ENCODE measurements at places on chromosomes 13 and 19.

GRCh38 chr13:44092078-44092970 lies 212.6 kb downstream of the LACC1 start:
- no peak for DNase-seq

- no peak for DNase-seq
Measured at GRCh38 chr13:106491928-106492587, 43.4 kb downstream of the EFNB2 start.

DNA sequence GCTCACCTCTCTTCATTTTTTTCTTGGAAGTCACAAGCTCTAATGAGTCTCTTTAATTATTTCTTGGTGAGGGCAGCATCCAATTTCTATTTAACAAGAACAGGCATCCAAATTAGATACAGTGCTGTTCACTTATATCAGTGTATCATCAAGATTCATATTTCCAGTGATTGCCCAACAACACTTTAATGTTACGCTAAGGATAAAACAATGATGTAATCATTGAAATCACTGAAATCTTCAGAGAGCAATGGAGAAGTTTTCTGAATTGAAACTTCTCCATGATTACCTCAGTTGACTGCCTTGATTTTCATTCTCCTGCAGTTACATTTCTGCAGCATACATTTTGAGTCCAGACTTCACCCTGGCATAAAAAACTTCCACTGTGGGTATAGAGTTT lies 17.1 kb upstream of the LRCH1 start:
- DNase-seq: no peak

DNA sequence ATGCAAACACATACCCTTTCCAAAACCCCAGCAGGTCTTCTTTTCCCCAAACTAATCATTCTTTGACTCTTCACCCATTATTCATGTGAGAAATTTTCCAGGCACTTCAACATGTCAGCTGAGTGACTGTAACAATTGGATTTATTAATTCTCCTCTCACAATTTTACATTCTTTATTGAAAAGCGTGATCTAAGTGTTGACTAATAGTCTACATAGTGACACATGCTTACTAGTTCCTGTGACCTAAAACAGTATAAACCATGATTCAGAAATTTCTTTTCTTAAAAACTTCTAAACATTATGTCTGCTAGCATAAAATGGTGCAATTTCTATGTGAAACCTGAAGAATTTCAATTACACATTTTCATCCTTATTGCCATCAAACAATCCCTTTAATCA lies 532.3 kb downstream of the GPC5 start:
- DNase-seq: no peak

DNA sequence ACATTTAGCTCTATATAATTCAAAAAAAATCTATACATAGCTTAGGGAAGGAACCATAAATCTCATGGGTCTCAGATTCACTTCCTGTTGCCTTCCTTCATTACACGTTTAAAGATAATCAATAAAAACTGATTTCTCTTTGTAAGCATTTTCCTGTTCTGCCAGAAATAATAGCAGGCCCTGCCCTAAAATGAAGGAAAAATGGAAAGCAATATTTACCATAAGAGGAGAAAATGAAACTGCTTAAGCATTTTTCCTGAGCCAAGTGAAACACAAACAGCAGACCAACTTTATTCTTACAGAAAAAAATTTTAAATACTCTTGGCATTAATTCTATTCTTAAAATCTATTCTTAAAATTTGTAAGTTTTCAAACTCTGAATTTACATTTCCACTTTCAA lies 4.0 kb downstream of the LHFPL6 start:
- DNase-seq: no peak

DNA sequence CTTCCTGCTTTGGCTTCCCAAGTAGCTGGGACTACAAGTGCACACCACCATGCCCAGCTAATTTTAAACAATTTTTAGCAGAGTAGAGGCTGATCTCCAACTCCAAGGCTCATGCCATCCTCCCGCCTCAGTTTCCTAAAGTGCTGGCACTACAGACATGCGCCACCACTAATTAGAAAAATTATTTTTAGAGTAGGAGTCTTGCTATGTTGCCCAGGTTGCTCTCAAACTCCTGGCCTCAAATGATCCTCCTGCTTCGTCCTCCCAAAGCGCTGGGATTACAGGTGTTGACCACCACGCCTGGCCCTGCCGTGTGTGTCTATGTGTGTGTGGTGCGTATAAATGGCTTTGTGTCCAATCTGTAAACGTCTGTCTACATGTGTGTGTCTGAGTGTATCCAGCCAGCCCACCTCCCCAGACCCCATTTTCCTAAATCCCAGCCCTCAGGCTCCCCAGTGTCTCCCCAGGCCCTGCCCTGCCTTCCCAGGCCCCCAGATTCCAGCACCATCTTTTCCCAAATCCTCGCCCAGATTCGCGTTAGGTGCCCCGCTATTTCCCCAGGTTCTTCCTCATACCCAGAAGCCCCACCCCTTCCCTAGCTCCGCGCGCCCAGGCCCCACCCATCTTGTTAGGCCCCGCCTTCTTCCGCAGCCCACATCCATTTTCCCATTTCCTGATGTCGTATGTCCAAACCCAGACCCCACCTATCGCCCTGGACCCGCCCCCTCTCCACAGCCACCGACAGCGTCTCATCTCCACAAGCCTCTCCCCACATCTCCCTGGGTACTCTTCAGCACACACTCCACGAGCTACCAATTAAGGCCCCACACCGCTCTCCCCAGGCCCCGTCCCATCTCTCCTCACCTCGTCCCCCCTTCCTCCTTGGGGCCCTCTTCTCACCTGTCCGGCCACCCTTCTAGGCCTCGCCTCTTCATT lies 24.9 kb downstream of the SLC8A2 start:
- peak; percentile 83 for DNase-seq

DNA sequence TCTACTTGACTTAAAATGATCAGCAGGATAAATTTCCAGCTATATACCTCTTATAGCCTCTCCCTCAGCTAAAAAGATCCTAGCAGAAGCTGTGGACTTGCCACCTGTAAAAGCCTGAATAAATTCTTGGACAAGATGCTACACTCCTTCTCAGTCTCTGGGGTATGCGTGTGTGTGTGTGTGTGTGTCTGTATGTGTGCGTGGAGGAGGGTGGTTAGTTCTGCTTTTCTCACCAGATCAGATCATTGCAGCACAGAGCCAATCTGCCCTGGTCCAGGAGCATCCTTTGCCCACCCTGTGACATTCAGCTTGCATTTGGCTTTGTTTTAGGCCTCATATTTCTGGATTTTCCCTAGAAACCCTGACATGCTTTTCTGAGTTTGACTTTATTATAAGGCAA lies 438.3 kb downstream of the RFC3 start:
- no peak for DNase-seq

- no peak for DNase-seq
Measured at GRCh38 chr13:43316946-43317353, 293.6 kb downstream of the DNAJC15 start.

- DNase-seq: no peak
Measured at GRCh38 chr19:2055931-2056836, 5.1 kb upstream of the MKNK2 start.

- DNase-seq: no peak
Measured at GRCh38 chr13:93522501-93522900, 295.9 kb downstream of the GPC6 start.

DNA sequence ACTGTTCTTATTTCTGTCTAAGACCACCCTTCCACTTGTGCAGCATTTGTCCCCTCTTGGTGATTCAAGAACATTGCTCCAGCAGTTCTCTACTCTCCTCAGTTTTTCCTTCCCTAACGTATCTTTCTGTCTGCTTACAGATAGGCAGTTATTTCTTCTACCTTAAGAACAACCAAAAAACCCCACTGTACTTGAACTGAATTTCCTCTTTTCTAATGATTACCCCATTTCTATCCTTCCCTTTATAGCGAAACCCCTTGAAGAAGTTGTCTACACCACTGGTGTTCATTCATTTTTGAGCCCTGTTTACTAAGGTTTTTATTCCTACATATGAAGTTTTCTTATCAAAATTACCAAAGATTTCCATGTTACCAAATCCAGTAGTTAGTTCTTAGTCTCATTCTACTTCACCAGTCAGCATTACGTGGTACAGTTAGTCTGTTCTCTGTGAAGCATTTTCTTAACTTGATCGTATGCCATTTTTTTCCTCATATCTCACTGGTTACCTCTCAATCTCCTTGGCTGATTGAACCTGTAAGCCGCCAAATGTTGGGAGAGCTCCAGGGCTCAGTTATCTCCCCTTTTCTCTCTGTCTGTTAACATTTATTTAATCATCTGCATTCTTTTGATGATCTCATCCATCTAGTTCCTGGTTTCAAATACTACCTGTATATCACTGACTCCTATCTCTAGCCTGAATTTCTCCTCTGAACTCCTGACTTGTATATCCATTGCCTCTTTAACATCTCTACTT lies 9.0 kb downstream of the LSM14A start:
- no peak for DNase-seq

GRCh38 chr19:51272183-51272810 lies 21.4 kb downstream of the SIGLECL1 start:
- DNase-seq: no peak

DNA sequence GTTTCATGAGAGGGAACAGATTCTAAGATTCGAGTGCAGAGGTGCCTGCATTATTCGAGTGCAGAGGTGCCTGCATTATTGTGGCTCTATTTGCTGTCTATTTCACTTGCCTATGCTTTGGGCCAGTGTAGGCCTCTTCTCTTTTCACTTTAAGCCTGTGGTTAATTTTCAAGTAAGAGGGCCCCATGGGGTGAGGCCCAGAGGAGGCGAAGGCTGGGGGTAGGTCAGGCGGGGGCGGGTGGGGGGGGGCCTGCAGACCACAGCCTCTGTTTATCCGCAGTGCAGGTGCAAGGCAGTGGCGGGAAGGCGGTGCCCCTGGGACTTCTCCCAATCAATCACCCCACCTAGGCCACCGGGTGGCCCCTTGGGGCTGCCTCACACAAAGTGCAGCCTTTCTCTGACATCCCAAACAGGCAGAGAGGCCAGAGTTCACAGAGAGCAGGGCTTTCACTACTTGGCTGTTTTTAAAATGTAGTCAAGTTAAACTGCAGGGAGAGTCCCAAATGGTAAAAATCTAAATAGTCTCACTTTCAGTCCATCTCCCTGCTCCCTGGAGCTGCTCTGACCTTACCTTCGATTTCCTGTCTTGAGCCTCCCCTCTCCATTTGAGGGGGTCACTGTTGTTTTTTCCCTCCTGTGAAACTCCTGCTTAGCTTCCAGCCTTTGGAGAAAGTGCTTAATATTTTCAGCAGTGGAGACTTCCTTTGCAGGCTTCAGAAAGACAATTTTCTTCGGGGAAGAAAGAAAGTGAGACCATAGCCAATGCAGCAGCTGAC lies 249.0 kb downstream of the DLEU7 start:
- peak; percentile 38 for DNase-seq

GRCh38 chr19:9009935-9010651 lies at the start of gene MUC16:
MUC16 (minus strand) TSS chr19:9010409.
- no peak for DNase-seq

DNA sequence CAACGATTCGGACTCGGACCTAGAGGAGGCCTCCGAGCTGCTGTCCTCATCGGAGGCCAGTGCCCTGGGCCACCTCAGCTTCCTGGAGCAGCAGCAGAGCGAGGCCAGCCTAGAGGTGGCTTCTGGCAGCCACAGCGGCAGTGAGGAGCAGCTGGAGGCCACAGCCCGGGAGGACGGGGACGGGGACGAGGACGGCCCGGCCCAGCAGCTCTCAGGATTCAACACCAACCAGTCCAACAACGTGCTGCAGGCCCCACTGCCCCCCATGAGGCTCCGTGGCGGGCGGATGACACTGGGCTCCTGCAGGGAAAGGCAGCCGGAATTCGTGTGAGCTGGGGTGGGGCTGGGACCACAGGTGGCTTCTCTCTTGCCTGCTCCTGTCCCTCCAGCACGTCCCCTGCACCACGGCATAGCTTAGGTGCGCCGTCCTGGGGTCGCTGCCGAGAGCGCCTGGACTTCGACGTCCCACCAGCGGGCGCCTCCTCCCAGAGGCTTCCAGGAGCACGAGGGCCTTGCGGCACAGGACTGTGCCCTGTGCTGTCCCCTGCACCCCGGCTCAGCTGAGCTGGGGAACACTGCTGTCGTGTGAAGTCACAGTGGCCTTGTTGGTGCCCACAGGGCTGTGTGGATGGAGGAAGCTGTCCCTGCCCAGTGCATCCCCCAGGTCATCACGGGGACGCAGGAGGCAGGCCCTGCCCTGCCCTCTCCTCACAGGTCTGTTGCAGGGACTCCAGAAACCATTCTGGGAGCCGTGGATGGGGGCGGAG lies 9.3 kb downstream of the POLR2E start:
- no peak for DNase-seq

- peak; percentile 55 for DNase-seq
Measured at GRCh38 chr13:113458253-113459065, 5.2 kb upstream of the ADPRHL1 start.

DNA sequence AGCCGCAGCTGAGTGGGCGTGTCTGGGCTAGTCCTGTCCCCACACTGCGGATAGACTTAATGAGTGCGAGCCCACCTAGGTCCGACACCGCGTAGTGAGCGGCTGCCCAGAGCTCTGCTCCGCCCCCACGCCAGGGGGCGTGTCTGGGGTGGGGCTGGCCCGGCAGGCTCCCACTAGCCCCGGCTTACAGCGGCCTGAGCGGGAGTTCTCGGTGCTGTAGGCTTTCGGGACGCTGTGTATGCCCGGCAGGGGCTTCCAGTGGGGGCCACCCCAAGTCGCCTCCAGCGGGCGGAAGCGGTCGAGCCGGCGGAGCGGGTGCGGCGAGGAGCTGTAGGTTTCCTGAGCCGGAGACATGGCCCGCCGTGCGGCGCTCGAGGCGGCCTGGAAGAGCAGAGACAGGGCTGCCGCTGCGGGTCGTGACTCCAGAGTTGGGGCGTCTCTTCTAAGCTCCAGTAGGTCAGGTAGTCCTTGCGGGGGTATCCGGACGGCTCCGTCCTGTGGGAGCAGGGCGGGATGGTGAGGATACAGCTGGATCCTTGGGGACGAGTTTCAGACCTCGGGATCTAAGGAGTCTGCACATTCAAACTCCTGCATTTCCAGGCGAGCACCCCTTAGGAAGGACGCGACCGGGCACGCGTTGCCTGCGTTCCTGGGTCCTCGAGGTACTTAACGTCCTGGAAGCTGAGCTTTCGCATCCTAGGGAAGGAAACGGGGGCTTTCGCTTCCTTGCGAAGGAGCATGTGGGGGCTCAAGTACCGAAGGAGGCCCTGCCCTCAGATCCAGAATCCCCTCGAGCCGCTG lies 1.2 kb downstream of the CGB7 start:
- DNase-seq: peak; percentile 91

DNA sequence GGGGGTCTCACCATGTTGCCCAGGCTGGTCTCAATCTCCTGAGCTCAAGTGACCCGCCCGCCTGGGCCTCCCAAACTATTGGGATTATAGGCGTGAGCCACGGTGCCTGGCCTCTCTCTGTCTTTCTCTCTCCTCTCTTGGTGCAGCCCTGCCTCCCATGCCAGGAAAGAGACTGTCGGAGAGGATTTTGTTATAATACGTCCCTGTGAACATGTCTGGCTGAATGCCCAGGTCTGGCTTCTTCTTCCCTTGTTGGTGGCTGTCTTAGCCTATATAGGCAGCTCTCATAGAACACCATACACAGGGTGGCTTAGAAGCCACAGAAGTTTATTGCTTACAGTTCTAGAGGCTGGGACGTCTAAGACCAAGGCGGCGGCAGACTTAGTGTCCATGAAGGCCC lies 46.4 kb downstream of the PEX11G start:
- no peak for DNase-seq

DNA sequence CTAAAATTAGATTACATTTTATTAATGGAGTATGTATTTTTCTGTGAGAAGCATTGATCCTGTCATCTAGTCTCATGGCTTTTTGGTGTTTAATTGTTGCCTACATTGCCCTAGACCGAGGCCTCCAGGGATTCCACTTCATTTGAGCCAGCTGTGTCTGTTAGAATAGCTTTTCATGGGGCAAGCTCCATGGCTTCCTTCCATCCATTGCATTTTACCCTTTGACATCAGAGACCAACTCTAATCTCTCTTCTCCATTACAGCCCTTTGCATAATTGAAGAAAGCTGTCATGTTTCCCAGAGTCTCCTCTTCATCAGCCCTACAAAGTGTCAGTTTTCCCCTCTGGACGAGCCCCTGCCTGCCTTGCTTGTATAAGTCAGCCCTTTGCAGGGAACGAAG lies 70.6 kb downstream of the MTUS2 start:
- DNase-seq: no peak

Data from iPS-NIHi11 (cell line).